ENCODE measurements at places on chromosomes 12 and 14.

DNA sequence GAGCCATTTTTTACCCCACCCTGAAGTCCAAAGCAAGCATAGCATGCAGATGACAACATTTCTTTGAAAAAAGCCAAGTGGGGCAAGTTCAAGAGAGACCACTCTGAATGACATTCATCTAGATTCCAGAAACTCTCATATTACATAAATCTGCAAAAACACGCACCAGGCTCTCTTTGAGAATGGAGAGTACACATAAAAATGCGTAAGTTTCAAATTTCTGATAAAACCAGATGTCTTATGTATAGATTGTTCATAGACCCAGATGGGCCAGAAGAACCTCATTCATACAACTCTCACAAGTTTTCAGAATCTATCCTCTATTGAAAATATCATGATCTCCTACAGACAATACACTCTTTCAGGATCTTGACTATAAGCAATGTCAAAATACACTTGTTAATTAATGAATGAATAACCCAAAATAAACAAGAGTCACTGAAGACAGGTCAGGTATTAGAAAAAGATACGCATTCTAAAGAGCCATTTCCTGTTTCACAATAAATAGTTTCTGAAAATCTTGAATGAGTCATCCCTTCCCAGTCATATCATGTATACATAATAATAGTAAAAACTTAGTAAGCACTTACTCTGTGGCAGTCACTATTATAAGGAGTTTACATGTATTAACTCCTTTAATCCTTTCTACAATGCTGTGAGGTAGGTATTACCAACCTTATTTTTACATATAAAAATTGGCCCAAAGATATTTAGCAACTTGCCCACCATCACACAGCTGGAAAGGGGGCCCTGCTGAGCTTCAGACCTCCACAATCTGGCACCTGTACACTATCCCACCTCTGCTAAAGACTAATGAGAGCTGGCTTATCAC is 72.0 kb downstream of the PPP2R5E start:
- DNase-seq = no peak

GRCh38 chr14:27077214-27077613 is 479.4 kb upstream of the NOVA1 start:
- no peak for DNase-seq

DNA sequence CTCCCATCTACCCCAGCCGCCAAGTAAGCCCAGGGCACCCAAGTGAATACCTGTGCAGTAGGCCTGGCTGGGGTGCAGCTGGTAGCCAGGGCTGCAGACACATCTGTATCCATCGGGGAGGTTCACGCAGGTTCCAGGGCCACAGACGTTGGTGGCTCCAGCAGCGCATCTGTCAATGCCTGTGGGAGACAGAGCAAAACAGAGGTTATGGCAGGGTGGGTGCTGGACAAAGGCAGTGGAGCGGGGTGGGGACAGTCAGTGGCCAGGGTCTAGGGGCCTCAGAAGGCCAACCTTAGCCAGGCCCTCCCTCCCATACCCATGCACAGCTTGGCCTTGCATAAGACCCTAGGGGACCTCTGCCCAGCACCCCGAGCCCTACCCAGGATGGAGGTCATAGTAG is 29.2 kb downstream of the ISCA2 start:
- no peak for DNase-seq

DNA sequence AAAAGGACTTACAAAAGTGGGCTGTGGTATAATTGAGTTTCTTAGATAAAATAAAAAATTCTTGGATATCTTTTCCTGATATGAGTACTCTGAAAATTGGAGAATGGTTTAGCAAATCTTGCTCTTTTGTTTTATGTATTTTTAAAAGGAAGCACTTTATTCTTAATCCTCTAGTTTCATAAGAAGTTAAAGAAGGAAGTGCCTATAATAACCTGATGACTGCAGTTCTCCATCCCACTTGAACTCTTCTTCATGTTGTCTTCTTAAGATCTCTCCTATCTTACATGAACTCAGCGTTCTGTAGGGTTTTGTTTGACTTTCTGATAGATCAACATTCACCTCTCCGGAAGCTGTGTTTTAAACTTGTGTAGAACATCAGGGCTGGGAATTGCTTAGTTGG is 271.0 kb downstream of the ERC1 start:
- DNase-seq = no peak

- peak; percentile 84 for DNase-seq
These were observed 87.1 kb downstream of the SINHCAF start for GRCh38 chr12:31238764-31239387.

GRCh38 chr12:1634590-1635191 is 5.7 kb downstream of the WNT5B start:
- peak; percentile 83 for DNase-seq

DNA sequence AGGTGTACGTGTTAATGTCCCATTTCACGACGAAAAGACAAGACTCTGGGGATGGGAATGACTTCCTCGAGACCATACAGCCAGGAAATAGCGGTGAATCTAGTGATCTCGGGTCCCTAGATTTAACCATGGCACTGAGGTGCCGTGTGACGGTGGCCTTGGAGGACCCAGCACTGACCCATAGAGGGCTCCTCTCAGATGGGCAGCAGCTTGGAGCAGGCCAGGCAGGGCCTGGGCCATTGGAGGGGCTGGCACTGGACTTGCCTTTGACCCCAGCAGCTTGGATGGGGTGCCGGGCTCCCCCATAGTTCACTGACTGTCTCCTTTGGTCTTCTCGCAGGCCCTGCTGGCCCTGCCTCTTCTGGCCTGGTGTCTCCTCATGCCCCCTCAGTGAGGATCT is 5.4 kb downstream of the TCL1B start:
- DNase-seq = no peak

DNA sequence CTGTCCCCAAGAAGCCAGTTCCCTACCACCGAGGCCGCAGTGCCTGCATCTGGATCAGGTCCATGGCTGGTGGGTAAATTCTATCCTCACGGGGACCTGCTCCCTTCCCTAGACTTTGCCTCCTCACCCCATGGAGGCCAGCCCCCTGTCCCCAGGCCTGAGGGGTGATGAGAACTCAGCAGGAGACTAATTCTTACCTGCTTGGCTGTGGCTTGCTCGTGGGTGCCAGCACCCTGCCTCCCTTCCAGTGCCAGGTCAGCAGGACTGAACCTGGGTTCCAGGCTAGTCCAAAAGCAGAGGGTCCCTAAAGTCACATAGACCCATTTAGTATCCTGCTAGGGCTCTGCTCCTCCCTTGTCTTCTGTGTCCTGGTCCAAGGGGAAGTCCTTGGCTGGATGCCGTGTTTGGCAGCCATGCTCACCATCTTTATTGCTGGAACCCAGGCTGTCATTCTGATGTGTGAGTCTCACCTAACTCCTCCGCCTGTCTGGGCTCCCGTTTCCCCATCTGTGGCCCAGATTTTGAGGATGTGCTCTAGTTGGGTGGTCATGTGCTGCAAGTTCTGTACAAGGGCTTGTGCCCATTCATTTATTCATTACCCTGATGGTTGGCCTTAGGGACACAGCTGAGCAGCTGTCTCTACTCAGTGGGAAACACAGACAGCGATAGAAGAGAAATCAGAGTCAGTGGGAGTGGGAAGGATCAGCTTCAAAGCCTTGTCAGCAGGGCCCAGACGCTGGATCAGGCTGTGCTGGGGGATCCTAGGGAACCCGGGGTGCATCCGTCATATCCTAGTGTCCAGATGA is 949 bp downstream of the PLBD2 start:
- DNase-seq = peak; percentile 66

DNA sequence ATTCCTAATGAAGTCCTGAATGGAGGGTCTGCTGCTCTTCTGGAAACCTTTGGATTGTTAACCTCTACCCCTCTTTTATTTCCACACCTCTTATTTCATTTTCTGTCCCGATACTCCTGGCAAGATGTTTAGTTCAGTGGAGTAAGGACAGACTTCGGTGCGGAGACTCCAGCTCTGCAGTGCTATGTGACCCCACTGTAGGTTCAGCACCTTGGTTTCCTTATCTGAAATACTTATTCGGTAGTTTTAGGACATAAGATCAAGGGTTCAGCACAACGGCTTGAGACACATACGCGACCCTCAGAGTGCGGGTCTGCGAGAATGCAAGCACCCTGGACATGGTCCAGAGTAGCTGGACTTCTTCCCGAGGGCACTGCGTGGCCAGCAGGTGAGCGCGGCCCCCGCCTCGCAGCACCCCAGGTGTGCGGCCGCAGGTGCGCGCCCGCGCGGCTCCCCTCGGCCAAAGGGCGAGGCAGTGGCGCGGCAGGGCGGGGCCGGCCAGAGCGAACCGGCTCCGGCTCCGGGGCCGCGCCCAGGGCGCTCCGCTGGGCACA is 465 bp upstream of the FGD4 start:
- peak; percentile 61 for DNase-seq

- peak; percentile 59 for DNase-seq
These were observed 164.0 kb downstream of the ETV6 start for GRCh38 chr12:11813438-11813813.

DNA sequence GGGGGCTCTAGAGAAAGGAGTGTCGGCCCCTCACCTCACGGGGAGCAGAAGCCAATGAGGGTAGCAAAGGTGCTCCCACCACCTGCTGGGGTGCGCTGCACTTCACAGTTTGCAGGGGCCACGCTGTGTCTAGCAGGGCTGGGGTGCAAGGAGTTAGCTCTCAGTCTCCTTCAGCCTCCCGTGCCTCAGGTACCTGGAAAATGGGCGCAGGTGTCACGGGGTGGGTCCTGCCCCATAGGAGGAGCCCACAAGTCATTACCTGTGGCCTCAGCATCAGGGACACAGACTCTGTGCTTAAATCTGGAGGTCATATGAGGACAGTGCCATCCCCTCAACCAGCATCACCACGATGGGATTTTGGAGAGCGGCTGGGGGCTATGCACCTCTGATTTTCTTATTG is 326.7 kb downstream of the ADGRD1 start:
- DNase-seq = no peak

GRCh38 chr12:106110626-106111300 is 28.0 kb downstream of the NUAK1 start:
- no peak for DNase-seq

DNA sequence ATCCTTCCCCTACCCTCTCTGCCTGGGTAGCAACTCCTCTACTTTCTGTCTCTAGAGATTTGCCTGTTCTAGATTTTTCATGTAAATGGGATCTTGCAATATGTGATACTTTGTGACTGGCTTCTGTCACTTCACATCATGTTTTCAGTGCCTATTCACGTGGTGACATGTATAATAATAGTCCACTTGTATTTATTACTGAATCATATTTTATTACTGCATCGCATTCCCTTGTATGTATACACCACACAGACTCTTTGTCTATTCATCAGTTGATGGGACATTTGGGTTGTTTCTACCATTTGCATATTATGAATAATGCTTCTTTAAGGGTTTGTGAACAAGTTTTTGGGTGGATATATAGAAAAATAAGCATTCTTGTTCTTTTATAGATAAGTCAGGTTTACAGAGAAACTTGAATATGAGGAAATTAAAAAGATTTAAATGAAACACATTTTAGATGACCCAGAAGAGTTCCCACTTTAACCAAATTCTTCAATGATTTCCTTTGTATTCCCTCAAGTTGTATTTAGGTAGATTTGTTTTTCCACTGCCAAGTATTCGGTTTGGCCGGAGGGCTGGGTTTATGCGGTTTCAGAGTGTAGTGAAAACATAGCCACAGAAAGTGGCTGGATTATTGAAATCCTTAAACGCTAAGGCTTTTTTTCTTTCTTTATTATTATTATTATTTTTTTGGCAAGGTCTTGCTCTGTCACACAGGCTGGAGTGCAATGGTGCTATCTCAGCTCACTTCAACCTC is 178.7 kb upstream of the TMTC1 start:
- no peak for DNase-seq
